M059J (cell line): ENCODE measurements at places on chromosomes 3 and 15.

GRCh38 chr3:149715247-149715646, 37.0 kb downstream of the COMMD2 start:
- no peak for DNase-seq

DNA sequence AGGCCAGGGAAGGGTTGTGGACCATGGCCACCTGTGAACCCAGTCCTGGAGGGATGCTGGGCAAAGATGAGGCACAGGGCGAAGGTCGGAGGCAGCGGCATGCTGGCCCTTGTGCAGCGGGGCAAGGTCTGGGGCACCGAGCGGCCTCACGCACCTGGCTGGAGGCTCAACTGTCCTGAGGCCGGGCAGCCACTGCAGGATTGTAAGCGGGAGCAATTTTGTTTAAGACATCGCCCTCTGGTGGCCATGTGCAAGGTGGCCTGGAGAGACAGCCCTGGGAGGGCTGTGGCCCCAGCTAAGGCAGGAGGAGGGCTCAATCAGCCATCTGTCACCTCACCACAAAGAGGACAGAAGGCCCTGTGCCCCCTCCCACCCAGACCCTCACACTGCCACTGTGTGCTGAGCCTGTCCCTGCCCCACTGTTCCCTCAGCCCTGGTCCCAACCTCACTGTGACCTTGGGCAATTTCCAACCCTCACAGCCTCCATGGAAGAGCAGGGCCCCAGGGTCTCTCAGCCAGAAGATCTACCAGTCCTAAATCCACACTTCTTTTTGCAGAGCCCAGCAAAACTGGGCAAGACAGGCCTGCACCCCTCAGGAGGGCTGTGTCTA, 46.2 kb downstream of the TPRA1 start:
- DNase-seq = peak; percentile 71

GRCh38 chr3:64943866-64944265, 256.1 kb upstream of the ADAMTS9 start:
- no peak for DNase-seq

- peak; percentile 81 for DNase-seq
Measured at GRCh38 chr3:193822492-193823212, 229.6 kb downstream of the OPA1 start.

DNA sequence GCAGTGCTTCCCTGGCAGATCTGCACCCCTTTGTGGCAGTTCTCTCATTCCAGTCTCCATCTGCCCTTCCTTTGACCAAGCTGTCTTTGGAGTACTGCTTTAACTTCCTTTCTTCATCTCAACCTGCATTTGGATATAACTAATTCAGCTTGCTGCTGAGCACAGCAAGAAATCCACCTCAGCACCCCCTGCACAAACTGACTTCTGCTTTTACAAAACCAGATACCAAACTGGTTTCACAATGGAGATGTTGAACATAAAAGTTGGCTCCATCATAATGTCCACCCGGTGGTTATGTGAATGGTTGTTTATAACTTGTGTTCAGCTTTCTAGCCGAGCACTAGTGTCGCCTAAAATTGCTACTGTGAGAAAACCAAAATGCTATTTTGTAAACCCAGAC, 341.1 kb upstream of the SEMA6D start:
- DNase-seq = no peak

DNA sequence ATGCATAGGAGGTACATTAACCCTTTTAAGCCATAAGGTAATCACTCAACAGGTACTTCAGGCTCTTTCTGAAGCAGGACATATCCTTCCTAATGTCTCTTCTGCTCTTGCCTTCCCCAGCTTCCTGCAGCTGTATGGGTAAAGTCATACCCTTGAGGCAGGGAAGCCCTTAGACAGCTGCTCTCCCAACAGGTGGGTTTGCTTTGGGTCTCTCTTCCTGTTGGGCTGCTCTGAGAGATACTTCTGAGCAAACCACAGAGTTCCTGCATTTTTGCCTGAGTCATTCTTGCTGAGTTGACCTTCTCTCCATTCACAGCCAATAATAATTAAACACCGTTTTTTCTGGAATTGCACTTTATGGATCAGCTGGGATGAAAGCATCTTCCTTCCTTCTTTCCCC, 2.0 kb upstream of the TRAT1 start:
- no peak for DNase-seq

DNA sequence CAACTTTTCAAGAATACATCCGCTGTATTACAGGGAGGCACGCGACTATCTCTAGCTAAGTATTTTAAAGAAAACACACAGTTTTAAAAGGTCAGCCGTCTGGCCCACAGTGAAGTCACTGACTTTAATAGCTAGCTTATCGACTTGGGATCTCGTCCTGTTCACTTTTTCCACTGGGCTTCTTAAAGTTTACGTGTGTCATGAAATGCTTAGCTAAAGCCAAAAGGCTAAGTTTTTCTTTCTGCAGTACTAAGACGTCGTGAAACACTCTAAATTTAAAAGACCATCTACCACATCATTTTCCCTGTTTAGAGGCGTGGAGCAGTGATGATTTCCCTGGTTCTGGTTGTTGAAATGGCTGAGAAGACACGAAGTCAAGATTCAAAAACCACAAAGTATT, 27.1 kb downstream of the LRIG1 start:
- peak; percentile 37 for DNase-seq

DNA sequence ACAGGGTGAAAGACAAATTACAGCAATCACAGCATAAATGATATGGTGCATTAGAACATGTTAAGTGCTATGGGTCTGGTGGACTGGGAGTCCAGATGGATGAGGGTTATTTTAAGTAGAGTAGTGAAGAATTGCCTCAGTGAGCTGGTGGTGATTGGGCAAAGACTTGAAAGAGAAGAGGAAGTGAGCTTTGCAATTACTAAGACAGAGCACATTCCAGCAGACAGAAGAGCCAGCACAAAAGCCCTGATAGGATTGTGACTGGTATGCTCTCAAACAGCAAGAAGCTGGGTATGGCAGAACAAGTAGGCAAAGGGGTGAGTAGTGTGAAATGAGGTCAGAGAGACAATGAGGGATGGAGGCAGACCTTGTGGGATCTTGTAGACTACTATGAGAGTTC, 2.1 kb upstream of the ACKR4 start:
- DNase-seq = peak; percentile 61

DNA sequence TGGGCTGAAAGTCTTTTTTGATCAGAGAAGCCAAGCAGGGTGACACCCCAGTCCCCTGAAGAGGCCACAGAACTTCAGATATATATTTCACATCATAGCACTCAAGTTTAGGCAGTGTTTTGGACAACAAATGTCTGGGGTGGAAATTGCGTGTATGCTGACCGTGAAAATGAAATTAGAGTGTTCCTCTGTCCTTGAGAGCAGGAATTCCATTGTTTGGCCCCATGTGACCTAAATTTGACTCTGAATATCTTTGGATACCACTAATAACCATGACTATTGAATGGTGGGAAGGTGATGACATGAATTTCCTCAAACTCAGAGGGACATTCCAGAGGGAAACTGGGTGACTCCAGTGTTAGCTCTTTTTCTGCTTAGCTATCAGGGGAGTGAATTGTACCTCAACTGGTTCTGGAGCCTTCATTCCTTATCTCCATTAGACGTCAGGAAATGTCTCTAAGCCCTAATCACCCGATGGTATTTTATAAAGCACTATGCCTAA, 263.5 kb upstream of the RASGRP1 start:
- peak; percentile 69 for DNase-seq

DNA sequence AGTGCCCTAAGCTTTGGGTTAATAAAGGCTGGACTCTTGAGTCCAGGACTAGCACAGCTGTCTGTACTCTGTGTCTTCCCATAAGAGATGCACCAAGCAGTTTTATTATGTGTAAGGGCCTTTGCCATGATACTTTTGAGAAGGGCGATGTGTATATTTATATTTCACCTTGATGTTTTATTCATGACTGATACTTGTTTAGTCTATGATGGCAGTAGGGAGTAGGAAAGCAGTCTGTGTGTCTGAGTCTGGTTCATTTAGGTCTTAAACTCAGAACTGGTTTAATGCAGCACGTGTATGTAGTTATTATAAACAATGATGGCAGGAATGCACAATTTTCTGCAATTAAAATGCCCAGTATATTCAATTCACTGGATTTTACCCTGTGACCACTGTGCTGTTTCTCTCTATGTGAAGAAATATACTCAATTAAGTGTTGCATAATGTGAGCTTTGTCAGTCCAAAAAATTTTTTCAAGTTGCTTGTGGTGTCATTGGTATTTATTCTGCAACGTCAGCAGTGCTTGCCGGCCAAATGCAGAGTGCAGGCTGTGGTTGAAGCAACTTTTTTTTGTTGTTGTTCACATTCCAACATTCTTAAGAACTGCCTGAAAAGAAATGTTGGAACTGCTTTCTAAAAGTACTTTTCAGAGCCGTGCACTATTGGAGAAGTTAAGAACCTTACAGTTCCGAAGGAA, 423.7 kb upstream of the SEMA6D start:
- peak; percentile 57 for DNase-seq

- DNase-seq = no peak
Measured at GRCh38 chr15:55894399-55894965, 98.9 kb downstream of the NEDD4 start.

DNA sequence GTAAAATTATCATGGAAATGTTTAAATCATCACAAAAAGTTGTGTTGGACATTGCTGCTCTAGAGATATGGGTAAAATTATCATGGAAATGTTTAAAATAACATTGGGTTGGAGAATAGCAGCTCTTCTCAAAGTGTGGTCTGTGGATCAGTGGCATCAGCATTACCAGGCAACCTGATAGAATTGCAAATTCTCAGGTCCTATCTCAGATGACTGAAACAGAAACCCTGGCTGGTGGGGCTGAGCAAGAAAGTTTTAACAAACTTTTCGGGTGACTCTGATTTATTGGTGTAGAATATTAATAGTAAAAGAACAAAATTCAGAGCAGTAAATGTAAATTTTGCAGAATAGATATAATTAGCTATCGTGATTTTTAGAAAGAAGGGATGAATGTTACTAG, 28.9 kb downstream of the NXPE3 start:
- no peak for DNase-seq

- DNase-seq = peak; percentile 45
Measured at GRCh38 chr15:68353421-68354135, 76.0 kb downstream of the FEM1B start.

- peak; percentile 81 for DNase-seq
Measured at GRCh38 chr15:51144021-51144532, 49.4 kb upstream of the TNFAIP8L3 start.

DNA sequence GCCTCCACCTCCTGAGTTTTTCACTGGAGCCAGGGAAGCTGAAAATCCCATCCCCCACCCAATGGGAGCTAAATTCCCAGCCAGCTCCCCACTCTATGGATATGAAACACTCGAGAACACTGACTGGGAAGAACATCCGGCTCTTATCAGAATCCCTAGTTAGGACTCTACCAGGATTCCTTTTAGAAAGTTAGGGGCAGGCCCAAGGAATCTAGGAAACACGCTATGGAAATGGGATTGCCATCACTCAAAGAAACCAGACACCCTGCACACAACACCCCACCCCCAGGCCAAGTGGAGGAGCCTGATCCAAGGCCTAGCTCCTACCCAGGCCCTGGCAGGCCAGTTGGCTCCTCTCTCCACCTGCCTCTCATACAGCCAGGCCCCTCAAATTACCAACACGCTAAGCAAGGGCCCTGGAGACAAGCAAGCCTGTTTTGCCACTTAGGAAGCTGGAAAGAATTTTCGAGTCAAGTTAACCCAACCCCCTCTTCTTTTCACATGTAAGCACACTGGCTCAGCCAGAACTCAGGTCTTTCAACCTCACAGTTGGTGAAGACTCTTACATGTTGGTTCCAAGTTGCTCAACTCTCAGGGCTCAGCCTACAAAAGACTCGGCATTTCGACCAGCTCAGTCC, 75.5 kb downstream of the RBPMS2 start:
- DNase-seq = peak; percentile 24

- DNase-seq = no peak
Measured at GRCh38 chr3:16961621-16962205, 77.0 kb downstream of the PLCL2 start.

- no peak for DNase-seq
Measured at GRCh38 chr3:141949972-141950371, 73.5 kb downstream of the ATP1B3 start.

DNA sequence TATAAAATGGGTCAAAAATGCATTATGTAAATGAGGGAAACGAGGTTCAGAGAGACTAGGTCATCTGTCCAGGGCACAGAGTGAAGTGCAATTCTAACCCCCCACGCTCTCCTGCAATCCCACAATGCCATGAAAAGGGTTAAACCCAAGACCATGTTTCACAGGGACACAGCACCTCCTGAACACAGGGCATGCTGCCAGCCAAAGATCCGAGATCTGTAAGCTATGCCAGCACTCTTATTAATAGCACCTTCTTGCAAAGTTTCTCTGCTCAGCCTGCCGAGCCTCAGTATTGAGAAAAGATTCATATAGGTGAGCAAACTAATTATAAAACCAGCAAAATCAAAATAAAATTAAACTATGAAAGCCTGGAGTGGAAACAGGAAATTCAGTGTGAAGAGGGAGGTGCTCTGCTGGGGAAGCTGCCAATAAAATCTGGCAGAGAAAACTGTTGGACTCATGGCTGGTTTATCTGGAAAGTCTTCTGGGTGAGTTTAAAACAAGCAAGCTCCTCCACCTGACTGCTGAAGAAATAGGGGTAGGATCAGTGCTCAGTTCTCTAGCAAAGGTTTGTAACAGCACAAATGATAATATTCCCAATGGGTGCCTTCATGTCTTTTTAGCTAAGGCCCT, 50.3 kb downstream of the LRIG1 start:
- peak; percentile 49 for DNase-seq

DNA sequence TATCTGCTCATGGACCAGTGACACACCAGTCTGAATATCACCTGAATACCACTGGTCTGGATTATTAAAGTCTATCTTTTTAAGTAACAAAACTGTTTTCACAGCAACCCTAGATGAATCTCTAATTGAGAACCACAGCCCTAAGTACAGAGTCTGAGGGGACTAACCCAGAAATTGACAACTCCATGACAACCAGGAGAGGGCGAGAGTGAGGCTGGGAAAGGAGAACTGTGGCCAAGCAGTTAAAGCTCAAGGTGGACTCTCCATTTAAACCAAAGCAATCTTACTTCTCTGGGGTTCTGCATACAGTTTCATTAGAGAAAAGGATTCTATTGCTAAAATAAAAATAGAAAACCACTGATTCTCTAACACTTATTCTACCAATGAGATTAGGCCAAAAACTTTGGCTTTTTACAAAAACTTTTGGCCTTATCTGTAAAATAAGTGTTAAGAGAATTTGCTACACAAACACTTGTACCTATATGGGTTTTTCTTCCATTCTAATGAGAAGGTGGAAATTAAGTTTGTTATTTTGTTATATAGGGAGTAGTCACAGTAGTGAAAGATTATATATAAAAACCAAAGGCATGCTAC, 11.4 kb downstream of the NEK10 start:
- DNase-seq = peak; percentile 57

DNA sequence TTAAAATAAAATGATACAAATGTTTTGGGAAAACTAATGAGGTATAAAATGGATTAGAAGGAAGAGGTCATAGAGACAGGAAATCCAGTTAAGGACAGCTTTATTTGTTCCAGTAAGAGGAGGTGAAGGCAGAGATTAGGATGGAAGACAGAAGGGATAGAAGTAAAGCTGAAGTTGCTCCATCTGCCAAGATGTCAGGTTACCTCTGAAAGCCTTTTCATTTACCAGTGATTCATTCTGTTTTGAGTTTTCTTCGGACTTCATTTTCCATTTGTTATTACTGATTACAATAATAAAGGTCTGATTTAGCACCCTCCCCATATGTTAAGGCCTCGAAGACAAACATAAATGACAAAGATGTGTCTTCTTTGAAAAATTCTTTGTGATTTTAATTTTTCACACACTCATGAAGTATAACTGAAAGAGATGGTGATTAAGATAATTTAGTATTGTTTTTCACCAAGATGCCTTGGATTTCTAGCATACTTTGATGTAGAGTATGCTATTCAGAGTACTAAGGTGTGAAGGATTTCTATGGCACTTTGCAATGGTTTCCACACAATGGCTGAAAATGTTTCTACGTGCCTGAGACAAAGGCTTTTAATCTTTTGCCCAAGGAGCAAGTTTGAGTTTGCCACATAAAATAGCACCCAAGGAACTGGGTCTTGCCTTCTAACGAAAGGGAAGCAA, 75.4 kb upstream of the PLAAT1 start:
- DNase-seq = no peak
